ELF-1 (cell line): ENCODE measurements at places on chromosomes 1 and 21.

GRCh38 chr1:33055210-33056008, 18.7 kb upstream of the AK2 start:
- DNase-seq, result peak; percentile 86

DNA sequence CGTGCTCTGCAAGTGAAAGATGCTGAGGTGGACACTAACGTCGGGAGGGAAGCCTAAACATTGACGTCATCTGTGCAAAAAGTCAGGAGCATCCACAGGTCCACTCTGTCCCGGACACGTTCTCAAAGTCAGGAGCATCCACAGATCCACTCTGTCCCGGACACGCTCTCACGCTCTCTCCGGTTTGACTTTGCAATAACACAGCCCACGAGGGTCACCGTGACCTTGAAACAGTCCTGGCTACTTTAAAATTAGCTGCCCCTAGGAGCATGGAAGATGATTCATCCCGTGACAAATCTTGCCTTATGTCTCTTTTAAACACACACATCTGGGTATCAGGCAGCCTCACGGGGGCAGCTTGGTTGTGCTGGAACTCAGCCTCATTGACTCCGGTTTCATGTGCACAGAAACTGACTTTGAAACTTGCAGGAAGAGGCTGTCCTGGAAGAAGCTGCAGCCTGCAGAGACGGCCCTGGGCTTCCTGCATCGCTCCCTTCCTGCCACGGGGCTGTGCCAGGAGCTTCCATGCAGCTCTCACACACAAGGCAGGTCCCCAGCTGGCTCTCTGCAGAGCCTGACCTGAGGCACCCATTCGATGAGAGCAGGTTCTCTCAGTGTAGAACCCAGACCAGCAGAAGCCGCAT, 18.1 kb upstream of the COL18A1 start:
- DNase-seq, result peak; percentile 53

GRCh38 chr1:52502789-52503188, 50.1 kb downstream of the TUT4 start:
- DNase-seq, result no peak

DNA sequence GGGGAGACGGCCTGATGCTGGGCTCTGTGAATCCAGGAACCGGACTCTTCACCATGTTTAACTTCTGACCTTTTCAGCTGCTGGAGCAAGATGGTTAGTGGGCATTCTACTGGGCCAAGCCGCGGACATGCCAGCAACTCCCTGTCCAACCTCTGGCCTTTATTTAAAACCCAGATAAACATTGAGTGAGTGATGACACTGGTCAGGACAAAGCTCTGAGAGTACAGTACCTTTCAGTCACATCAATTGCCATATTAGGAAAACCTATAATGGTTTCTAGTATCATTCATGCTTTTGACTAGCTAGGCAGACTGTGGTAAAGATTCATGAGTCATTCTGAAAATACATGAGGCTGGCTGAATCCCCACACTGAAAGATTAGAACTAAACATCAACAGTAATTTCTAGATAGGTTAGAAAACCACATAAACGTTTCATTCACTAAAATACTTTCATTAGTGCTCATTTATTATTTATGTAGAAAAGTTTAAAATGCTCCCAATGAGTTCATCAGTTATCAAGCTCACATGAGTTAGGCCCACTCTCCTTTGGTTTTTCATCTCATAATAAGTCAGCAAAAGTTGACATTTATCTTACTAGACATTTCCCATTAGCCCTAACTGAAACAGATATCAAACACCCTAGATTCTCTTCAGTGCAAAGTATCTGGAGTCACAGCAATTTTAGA, 7.1 kb upstream of the ACTA1 start:
- DNase-seq, result no peak

GRCh38 chr1:27007909-27008582, 4.6 kb downstream of the TENT5B start:
- peak; percentile 94 for DNase-seq

GRCh38 chr1:175801979-175802378, 58.6 kb upstream of the TNR start:
- DNase-seq, result no peak

DNA sequence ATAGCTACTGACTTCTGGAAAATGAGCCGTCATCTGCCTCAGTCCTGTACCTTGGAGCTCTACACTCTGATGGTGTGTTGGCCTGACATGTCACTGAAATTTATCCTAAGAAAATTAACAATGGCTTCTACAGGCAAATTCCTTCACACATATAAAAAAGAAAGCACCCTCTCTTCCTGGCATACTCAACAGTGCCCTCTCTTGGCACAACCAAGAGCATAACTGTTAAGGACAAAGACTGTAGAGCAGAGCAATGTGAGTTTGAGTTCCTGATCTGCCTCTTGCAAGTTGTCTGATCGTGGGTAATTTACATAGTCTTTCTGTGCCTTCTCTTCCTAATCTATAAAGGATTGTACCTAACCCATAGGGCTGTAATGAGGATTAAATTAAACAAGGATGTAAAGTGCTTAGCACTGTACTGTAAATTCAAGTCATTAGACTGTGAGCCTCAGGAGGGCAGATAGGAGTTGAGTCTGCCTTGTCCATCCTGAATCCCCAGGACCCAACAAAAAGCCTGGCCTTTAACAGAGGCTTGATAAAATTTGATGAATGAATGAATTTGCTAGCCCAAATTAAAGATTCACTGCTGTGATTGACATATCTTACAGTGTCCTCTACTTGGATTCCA, 83.5 kb downstream of the SYF2 start:
- no peak for DNase-seq

- DNase-seq, result no peak
Measured at GRCh38 chr21:46126309-46127238, 28.7 kb downstream of the COL6A2 start.

GRCh38 chr1:86779308-86780191, 75.2 kb downstream of the SH3GLB1 start:
- no peak for DNase-seq

- DNase-seq, result no peak
Measured at GRCh38 chr1:171610385-171610784, 11.7 kb upstream of the MYOCOS start.

DNA sequence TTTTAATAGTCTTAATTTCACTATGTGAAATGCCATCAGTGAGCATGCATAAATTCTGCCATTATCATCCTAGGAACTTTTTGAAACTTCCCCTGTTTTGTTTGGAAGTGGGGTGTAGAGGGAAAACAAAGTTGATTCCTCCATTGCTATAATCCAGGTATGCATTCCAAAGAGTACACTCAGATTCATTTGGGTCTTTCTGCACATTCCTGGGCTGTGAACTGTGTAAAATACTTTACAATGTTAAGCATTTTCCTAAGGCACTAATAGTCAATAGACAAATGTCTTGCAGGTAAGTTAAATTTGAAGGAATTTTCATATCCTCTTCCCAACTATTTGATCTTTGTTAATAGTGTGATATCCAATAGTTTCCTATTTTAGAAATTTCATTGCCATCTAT, 36.2 kb downstream of the SGIP1 start:
- no peak for DNase-seq

GRCh38 chr1:243642936-243643335, 207.1 kb downstream of the AKT3 start:
- DNase-seq, result no peak

DNA sequence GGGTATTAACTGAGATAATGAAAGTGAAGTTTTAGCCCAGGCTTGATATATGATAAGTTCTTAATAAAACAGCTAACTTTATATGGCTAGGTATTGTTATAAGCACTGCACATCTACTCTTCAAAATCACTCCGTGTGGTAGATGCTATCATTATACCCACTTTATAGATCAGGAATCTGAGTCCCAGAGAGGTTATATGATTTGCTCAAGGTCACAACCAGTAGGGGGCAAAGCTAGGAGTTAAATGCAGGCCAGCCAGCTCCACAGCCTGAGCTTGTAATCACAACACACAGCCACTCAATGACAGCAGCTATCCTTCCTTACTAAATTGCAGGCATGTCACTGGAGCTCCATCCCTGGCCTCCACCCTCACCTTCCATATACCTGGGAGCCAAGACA, 115.8 kb downstream of the CAPN8 start:
- DNase-seq, result no peak

GRCh38 chr1:246066573-246066972, 440.5 kb downstream of the SMYD3 start:
- peak; percentile 18 for DNase-seq

DNA sequence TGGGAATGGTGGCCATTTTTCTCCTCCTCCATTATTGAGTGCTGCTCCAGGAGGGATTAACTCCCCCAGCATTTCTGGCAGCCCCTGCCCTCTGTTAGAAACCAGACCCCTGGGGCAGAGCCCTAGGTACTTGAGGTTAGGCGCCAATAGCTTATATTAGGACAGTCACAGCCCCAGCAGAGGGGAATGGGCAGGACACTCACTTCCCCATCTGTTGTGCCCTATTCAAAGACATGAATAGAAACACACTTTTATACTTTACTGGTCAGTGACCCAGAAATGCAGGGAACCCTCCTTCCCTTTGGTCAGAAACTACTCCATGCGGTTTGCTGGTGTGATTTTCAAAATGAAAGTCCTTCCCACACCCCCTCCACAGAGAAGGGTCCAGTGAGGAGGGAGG, 267.7 kb downstream of the PTBP2 start:
- no peak for DNase-seq

GRCh38 chr1:218336328-218336727, 8.8 kb upstream of the TGFB2 start:
- DNase-seq, result peak; percentile 28

DNA sequence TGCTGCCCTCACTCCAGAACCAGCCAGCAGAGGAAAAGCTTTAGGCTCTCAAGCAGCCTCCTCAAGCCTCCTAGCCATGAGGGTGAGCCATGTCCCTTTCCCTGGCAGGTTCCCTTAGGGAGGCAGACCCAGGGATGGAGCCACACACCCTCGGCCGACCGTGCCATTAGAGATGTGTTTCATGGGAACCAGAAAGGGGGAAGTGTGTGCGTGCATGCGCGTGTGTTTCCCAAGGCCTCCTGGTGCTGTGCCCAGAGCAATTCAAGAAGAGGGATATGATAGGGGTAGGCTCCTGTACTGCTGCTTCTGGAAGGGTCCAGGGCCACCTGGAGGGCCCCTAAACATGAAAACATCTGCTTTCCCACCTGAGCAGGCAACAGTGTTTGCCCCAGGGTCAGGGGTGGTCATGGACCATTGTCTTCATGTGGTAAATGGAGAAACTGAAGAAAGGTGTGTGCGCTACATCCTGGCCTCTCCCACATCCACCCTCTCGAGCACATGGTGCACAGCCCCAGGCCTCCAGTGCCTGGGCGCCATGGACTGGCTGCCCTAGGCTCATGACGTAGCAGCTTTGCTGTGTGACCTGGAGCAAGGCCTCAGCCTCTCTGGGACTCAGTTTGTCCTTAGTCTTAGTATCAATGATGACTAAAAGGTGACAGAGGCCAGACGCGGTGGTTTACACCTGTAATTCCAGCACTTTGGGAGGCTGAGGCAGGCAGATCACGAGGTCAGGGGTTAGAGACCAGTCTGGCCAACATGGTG, 48.1 kb downstream of the SYF2 start:
- no peak for DNase-seq

DNA sequence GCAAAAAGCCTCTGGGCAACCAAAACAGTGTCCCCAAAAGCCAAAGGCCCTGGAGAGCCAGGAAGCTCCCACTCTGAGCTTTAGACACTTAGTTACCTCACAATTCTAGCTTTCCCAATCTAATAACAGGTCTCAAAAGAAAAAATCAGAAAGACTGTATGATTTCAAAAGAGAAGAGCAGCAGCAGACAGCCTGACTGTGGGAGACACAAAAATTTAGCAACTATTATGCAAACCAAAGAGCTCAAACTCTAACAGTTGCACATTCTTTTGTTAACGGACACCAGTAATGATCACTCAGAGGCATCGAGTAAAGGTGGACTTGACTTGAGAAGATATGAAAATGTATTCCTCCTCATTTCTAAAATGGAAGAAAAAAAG, 160.1 kb downstream of the SLC45A1 start:
- DNase-seq, result no peak

DNA sequence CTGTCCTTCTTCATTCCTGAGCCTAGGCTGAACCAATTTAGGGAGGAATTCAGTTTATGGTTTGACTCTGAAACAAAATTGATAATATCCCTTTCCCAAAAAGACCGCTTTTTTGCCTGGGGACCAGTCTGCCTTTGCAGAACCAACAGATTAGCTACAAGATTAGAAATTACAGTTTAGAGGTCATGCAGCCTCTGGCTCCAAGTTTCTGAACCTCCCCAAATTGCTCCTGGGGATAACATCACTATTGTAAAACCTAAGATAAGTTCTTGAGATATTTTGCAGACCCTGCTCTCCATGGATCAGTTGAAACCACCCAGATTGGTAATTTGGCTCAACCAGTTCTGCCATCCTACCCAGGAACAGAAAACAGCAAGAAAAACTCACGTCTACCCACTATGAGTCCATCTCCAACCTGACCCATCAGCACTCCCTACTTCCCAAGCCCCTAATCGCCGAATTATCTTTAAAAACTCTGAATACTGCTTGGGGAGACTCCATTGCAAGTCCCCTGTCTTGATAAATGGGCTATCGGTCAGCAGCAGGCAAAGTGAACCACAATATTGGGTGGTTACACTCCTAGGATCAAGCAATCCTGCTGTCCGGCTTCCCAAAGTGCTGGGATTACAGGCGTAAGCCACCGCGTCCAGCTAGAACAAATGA, 605 bp upstream of the RABGGTB start:
- DNase-seq, result peak; percentile 63

DNA sequence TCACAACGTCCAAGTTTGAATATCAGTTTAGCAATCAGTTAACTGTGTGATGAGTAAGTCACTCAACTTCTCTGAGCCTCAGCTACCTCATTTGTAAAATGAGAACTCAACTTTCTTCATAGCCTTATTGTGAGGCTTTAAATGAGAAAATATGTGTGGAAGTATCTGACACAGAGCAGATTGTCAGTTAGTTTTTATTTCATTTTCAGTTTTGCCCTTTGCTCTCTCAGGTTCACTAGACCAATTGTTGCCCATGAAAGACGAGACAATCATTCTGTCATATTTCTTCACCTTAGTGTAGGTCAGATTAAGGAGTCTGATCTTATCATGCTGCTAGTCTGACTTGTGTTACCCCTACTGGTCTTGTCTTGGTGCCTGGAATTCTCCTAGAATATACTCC, 232.8 kb upstream of the PTBP2 start:
- DNase-seq, result no peak

GRCh38 chr1:25111706-25112105, 120.6 kb downstream of the SYF2 start:
- DNase-seq, result peak; percentile 27

GRCh38 chr21:41121785-41122415, 46.1 kb upstream of the BACE2 start:
- peak; percentile 92 for DNase-seq

DNA sequence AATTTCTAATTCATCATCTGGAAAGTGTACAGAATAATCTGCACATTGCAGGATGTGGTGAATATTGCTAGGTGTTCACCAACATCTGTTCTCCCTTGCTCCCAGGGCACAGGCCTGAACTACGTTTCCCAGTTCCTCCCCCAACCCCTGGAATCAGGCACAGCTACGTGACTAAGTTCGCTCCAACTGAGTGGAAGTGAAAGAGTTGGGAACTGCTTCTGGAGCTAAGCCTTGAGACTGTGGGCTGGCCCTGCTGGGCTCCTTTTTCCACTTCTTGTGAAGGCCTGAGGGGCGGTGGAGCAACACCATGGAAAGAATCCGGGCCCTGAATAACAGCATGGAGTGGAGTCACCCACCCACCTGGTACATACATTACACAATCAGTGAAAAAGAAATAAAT, 534.6 kb downstream of the SMYD3 start:
- DNase-seq, result no peak

GRCh38 chr1:165897326-165898303, 70.2 kb downstream of the UCK2 start:
- no peak for DNase-seq

- no peak for DNase-seq
Measured at GRCh38 chr1:166960858-166961474, 14.4 kb downstream of the ILDR2 start.

GRCh38 chr1:1929639-1930545, 10.8 kb upstream of the TMEM52 start:
- DNase-seq, result peak; percentile 6
